ENCODE measurements at places on chromosomes 7 and 10.

DNA sequence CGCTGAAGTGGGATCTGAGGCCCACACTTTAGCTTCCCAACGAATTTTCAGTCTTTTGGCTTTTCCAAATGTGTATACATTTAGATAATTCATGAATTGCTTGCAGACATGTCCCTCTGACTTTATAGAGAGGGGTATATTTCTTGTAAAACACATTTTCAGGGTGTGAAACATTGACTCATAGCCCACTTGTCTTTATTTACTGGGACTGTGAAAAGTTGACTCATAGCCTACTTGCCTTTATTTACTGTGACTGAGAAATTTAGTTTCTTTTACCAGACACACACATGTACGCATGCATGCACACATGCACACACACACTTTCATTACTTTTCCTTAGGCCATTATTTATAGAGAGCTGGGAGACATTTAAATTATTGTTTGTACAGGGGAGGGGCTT, 79.1 kb downstream of the VTI1A start:
- H3K27me3 ChIP-seq: no peaks in the 10 kb centered on the region
- H3K4me1 ChIP-seq: no peaks in the 10 kb centered on the region
- H3K4me3 ChIP-seq: no peak overlapping the region
- no peaks in the 10 kb centered on the region for H3K36me3 ChIP-seq

GRCh38 chr7:74449809-74450397, 3.8 kb upstream of the GTF2IRD1 start:
- peak; percentile 92 for DNase-seq
- no peaks in the 10 kb centered on the region for H3K27me3 ChIP-seq
- no peak overlapping the region for H3K4me3 ChIP-seq

DNA sequence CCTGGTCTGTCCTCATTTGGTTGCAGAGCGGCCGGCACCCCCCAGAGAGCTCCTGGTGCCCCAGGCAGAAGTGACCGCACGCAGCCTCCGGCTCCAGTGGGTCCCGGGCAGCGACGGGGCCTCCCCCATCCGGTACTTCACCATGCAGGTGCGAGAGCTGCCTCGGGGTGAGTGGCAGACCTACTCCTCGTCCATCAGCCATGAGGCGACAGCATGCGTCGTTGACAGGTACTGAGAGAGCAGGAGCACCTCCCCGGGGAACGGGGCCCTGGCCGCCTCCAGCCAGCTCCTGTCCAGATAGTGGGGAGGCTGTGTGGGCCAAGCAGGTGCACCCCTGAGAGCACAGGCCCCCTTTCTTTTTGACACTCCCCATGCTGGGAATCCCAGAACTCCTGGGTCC, 532.9 kb upstream of the FOXK1 start:
- H3K27ac ChIP-seq: no peak overlapping the region
- no peaks in the 10 kb centered on the region for H3K27me3 ChIP-seq
- DNase-seq: no peak
- H3K36me3 ChIP-seq: no peaks in the 10 kb centered on the region

DNA sequence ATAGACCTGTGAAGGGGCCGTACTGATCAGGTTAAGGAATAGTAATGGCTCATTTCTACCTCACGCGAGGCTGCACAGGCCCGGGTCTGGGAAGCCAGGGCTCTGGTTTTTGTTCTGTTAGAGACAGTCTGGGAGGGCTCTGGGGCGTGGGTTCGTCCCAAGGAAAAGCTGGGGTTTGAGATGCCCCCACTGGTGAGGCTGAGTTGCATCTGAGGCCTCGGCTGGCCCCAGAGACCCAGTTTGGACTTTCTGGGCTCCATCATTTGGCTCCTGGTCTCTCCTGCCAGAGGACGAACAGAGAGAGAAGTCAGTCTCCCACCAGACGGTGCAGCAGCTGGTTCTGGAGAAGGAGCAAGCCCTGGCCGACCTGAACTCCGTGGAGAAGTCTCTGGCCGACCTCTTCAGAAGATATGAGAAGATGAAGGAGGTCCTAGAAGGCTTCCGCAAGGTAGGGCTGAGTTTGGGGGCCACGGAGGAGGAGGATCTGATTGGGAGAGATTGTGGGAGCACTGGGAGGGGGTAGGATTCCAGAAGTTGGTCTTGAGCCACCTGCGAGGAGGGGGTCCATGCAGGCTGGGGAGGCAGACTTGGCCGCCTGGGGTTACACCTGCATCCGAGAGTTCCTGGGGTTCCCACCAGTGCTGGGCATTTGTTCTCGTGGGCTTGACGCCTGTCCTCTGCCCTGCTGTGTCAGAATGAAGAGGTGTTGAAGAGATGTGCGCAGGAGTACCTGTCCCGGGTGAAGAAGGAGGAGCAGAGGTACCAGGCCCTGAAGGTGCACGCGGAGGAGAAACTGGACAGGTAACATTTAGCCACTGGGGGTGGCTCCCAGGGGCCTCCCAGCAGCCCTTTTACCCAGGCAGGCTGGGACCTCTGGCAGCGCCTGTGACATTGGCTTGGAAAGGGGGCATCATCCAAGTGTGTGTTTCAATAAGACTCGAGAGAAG, 22.5 kb upstream of the BTBD16 start:
- peaks cover 6% of the 10 kb centered on the region for H3K36me3 ChIP-seq
- no peak overlapping the region for H3K27ac ChIP-seq
- H3K27me3 ChIP-seq: no peaks in the 10 kb centered on the region
- H3K4me3 ChIP-seq: no peak overlapping the region
- H3K4me1 ChIP-seq: no peaks in the 10 kb centered on the region

GRCh38 chr7:261341-262250, 28.4 kb upstream of the FOXL3 start:
- peaks cover 5% of the 10 kb centered on the region for H3K36me3 ChIP-seq
- H3K4me3 ChIP-seq: no peak overlapping the region
- H3K27me3 ChIP-seq: no peaks in the 10 kb centered on the region
- DNase-seq: no peak

DNA sequence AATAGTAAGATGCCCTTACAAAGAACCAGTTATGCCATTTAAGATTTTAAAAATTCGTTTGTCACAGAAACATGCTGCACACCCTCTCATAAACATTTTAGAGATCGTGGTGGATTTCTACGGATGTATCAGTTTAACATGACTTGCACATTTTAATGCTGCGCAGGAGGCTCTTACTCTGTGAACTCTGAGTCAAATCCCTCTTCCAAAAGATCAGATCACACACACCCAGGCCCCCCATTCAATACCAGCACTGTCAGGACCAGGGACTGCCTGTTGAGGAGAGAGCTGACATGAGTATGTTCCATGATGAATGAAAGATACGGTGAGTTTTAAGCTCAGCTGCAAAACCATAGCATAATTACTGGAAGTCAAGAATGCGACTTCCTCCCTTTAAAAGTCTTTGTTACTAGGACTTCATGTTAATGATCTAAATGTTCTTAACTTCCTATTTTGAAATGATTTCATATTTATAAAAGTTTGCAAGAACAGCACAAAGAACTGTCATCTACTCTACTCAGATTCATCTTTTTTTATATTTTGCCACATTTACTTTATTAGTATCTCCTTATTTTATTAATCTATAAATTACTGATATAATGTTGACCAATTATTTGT, 500.2 kb downstream of the GLRX3 start:
- H3K36me3 ChIP-seq: no peaks in the 10 kb centered on the region
- H3K27me3 ChIP-seq: no peaks in the 10 kb centered on the region
- no peak overlapping the region for H3K27ac ChIP-seq

DNA sequence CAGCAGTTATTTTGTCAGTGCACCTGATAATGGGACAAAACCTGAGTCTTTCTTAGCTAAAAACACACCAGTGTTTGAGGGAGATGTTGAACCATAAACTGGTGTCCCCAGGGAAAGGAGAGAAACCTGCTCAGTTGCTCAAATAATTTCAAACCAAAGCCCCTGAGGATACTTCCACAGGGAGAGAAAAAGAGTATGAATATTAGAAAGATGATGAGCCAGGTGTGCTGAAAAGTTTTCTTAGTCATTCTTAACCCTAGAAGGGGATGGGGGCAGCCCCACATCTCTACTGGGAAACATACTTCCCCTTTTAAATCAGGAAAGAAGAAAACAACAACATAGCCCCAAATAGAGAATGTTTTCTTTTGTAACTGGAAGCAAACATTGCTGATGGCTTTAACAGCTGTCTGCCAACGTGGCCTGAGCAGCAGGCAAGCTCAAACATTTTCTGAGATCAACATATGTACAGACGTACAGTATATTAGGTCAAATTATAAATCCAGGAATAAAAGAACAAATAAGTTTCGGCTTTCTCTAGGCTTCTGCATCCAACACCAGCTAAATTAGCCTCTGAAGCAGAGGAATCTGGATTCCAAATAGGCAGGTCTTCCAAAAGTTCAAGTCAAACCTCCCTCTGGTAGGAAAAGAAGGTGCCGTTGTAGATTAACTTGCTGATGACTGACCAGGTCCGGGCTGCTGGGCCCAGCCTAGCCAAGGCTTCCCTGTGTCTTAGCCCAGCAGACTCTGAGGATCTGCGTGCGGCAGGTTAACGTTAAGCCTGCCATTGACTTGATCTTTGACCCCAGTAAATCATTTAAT, 30.5 kb upstream of the FBXW4 start:
- H3K27ac ChIP-seq: no peak overlapping the region
- DNase-seq: no peak
- H3K27me3 ChIP-seq: peaks cover 9% of the 10 kb centered on the region
- H3K4me3 ChIP-seq: no peak overlapping the region
- H3K4me1 ChIP-seq: no peaks in the 10 kb centered on the region

DNA sequence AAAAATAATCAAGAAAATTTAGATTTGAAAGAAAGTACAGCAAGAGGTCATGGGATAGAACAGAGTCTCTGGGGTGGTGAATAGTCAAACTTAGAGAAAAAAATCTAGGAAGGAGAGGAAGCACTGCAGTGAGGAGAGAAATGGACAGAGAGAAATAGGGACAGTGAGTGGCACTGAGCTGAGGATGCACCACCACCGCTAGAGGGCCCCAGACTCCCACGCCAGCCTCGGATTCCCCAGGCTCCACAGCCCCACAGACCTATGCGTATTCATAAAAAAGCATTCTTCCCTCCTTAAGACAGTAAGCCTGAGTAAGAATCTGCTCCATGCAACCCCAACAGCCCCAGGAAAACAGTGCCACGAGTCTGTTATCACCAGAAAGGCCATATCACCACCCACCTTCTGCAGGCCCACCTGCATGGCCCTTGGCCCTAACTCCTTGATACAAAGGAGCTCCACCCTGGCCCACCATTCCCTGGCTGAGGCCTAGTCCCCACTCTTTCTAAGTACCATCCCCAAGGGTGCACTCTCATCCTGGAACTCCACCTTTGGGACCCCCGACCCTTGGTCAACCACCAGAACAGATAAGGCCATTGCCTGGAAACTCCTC, 91.0 kb downstream of the ALOX5 start:
- H3K36me3 ChIP-seq: peaks cover 9% of the 10 kb centered on the region
- no peak overlapping the region for H3K27ac ChIP-seq
- no peaks in the 10 kb centered on the region for H3K27me3 ChIP-seq
- peaks cover 13% of the 10 kb centered on the region for H3K4me1 ChIP-seq
- H3K4me3 ChIP-seq: no peak overlapping the region

DNA sequence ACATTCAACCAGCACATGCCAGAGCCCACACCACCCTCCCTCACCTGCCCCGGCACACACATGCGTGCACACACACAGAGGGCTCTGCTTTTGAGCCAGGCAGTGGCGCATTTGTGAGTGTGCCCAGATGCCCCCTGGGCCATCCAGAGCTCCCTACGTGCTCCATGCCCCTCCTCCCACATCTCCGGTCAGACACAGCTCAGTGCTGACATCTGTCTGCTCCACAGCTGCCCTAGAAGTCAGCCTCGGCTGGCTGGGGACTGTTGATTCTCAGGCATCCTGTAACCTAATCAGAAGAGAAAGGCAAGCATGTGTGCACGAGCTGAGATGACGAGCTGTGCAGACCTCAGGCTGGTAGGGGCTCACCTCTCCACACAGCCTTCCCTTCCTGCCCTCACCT, 135.1 kb downstream of the ZMIZ1 start:
- H3K36me3 ChIP-seq: peaks cover 24% of the 10 kb centered on the region
- H3K4me1 ChIP-seq: peaks cover 7% of the 10 kb centered on the region
- H3K4me3 ChIP-seq: no peak overlapping the region
- no peaks in the 10 kb centered on the region for H3K27me3 ChIP-seq
- DNase-seq: peak; percentile 92

- H3K4me3 ChIP-seq: no peak overlapping the region
- H3K4me1 ChIP-seq: no peaks in the 10 kb centered on the region
- H3K27ac ChIP-seq: no peak overlapping the region
- H3K27me3 ChIP-seq: no peaks in the 10 kb centered on the region
- peaks cover 63% of the 10 kb centered on the region for H3K36me3 ChIP-seq
- DNase-seq: no peak
Observed at GRCh38 chr10:91864744-91865143, 44.5 kb downstream of the FGFBP3 start.

DNA sequence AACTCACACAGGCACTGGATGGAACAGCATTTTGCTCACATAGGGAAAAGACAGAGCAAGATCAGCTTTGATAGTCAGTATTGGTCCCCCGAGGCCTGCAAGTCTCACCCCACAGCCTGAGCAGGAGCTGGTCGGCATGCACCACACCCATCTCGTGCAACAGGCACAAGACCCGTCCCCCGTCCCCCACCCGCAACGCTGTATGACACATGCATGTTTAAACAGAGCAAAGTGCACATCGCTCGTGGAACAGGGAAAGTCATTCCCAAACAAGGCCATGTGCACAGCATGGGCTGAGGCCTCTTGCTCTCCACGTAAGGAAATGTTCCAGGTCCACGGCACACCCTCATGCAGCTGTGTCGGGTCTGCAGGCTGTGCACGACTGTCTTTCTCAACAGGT, 527.2 kb downstream of the ACTR3B start:
- no peaks in the 10 kb centered on the region for H3K36me3 ChIP-seq
- H3K4me3 ChIP-seq: no peak overlapping the region
- H3K4me1 ChIP-seq: no peaks in the 10 kb centered on the region

- peaks cover 14% of the 10 kb centered on the region for H3K4me1 ChIP-seq
- H3K4me3 ChIP-seq: no peak overlapping the region
- H3K27me3 ChIP-seq: no peaks in the 10 kb centered on the region
- DNase-seq: no peak
- peaks cover 14% of the 10 kb centered on the region for H3K36me3 ChIP-seq
Observed at GRCh38 chr7:35699796-35700305, 4.9 kb upstream of the HERPUD2 start.

GRCh38 chr7:139355320-139355719, 4.4 kb upstream of the LUC7L2 start:
- no peak overlapping the region for H3K27ac ChIP-seq
- no peaks in the 10 kb centered on the region for H3K27me3 ChIP-seq
- DNase-seq: no peak
- H3K36me3 ChIP-seq: 0 out of 2 replicates have a peak, but pooled peaks cover 4% of the 10 kb centered on the region
- no peaks in the 10 kb centered on the region for H3K4me1 ChIP-seq

GRCh38 chr7:49023345-49024328, 99.3 kb downstream of the CDC14C start:
- no peak overlapping the region for H3K27ac ChIP-seq
- H3K4me1 ChIP-seq: no peaks in the 10 kb centered on the region
- no peaks in the 10 kb centered on the region for H3K27me3 ChIP-seq
- no peak overlapping the region for H3K4me3 ChIP-seq
- no peaks in the 10 kb centered on the region for H3K36me3 ChIP-seq
